Frontal cortex (tissue), 4 donors: ENCODE measurements at places on chromosomes 11 and 22. TPM values are rescaled to one million over a fixed set of nuclear protein-coding genes. Genes with fewer than 3 reads are reported as not detected.

Gene SBF2
- 104 TPM for total RNA-seq

Gene YPEL4
- total RNA-seq = 5.3 TPM

Gene APOBEC3B
- not detected for total RNA-seq

Gene TREH
- total RNA-seq = not detected

Gene POU2AF2
- not detected for total RNA-seq

Gene FGF19
- total RNA-seq = not detected

Gene MS4A7
- 1.2 TPM for total RNA-seq

Gene DKK3
- total RNA-seq = 225 TPM

Gene CREB3L1
- total RNA-seq = 0.41 TPM

Gene FOLH1
- total RNA-seq = 4.9 TPM

Gene GDPD4
- total RNA-seq = not detected

Gene SPA17
- 5.7 TPM for total RNA-seq

Gene FOLR3
- not detected for total RNA-seq

Gene OR6A2
- total RNA-seq = 0.41 TPM

Gene H19
- total RNA-seq = 9.8 TPM

Gene BTBD18
- total RNA-seq = not detected
